ENCODE measurements at places on chromosomes 3 and 15.

- no peak for DNase-seq
Measured at GRCh38 chr3:56867671-56868070, 65.9 kb upstream of the ARHGEF3 start.

DNA sequence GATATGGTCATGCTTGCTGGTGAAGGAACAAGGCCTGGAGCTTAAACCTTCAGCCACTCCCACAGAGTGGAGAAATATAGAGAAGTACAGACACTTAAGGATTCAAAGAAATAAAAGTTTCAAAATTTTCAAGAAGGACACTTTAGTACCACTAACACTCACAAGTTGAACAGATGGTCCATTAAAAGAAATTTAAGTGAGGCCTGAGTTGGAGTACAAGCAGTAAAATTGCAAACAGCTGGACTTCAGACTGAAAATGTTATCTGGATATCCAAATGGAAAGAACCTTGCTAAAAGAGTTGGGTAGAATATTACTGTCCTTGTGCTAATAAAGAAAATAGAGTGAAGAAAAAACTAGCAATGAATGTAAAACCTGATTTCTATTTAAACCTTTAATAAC lies 397.1 kb upstream of the KCNMB2 start:
- no peak for DNase-seq

GRCh38 chr3:142259359-142259758 lies 34.0 kb upstream of the GK5 start:
- DNase-seq, result no peak

DNA sequence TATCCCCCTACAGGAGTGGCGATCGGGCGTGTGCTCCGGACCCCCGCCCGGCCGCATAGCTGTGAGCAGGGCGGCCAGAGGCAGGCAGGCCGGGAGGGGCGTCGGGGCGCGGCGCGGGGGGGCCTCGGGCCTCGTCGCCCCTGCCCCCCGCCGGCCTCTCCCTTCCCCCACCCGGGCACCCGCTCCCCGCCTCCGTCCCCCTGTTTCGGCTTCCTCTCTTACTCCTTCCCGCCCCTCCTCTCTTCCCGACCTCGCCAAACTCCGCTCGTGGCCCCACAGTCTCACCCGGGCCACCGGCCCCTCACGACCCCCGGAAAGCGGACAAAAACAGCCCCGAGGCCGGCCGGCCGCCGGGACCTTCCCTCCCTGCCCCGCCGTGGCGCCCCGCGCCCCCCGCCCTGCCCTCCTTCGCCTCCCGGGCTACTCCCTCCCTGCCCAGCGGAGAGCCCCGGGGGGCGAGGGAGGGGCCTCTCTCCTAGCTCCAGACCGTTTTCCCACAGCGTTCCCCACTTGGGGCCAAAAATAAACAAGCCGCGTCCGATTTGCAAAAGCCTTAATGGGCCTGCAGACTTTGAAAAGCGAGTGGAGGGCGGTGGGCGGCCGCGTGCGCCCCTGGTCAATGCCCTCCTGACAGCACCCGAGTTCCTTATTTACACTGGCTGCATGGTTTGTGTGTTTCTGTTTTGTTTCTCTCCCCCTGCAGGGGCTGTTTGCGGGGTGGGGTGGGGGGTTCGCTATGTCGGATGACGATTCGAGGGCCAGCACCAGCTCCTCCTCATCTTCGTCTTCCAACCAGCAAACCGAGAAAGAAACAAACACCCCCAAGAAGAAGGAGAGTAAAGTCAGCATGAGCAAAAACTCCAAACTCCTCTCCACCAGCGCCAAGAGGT lies 1.0 kb downstream of the UBE2E1 start:
- DNase-seq, result peak; percentile 21

- DNase-seq, result peak; percentile 46
Measured at GRCh38 chr15:101126618-101127505, 125.0 kb downstream of the CHSY1 start.
